Frontal cortex (tissue), 4 donors: ENCODE measurements at places on chromosomes 2 and 18. TPM values are rescaled to one million over a fixed set of nuclear protein-coding genes. Genes with fewer than 3 reads are reported as not detected.

REG3G gene
- not detected for total RNA-seq

ANKRD30B gene
- 3.3 TPM for total RNA-seq

FOSL2 gene
- total RNA-seq = 20.0 TPM

UGT1A8 gene
- total RNA-seq = not detected

DRC1 gene
- 9.0 TPM for total RNA-seq

UPP2 gene
- 1.6 TPM for total RNA-seq

TMEM237 gene
- total RNA-seq = 39.1 TPM

LTBP1 gene
- total RNA-seq = 22.8 TPM

LMAN1 gene
- total RNA-seq = 39.9 TPM

CROCC2 gene
- not detected for total RNA-seq

PMAIP1 gene
- 0.82 TPM for total RNA-seq

SPRED2 gene
- total RNA-seq = 8.2 TPM

CFC1 gene
- 0.41 TPM for total RNA-seq

RGPD5 gene
- total RNA-seq = 22.4 TPM

FBXO15 gene
- total RNA-seq = 4.1 TPM

GDF7 gene
- under 0.01 TPM for total RNA-seq

DES gene
- 0.41 TPM for total RNA-seq

TMEM200C gene
- 23.2 TPM for total RNA-seq

VIL1 gene
- total RNA-seq = not detected

NEMP2 gene
- total RNA-seq = 2.4 TPM

SP9 gene
- total RNA-seq = 7.7 TPM

MC2R gene
- total RNA-seq = under 0.01 TPM

CD226 gene
- total RNA-seq = 0.82 TPM

LIMS4 gene
- 0.41 TPM for total RNA-seq

CRYBA2 gene
- not detected for total RNA-seq

MARCHF7 gene
- 121 TPM for total RNA-seq

SLC66A2 gene
- total RNA-seq = 29.8 TPM

GMPPA gene
- total RNA-seq = 13.0 TPM

ZNF396 gene
- 4.1 TPM for total RNA-seq

C2orf81 gene
- total RNA-seq = 0.41 TPM

KCNJ3 gene
- total RNA-seq = 13.9 TPM

ARHGEF33 gene
- total RNA-seq = 2.4 TPM

FEZ2 gene
- total RNA-seq = 60.3 TPM

LCT gene
- total RNA-seq = not detected

SLC40A1 gene
- total RNA-seq = 45.2 TPM

PID1 gene
- 36.7 TPM for total RNA-seq

PSME4 gene
- 31.8 TPM for total RNA-seq

GPR17 gene
- total RNA-seq = 4.1 TPM

THOC1 gene
- 65.6 TPM for total RNA-seq

COL5A2 gene
- total RNA-seq = 19.2 TPM

STPG4 gene
- total RNA-seq = 0.41 TPM

SRD5A2 gene
- total RNA-seq = not detected

YES1 gene
- total RNA-seq = 60.7 TPM

DYNAP gene
- total RNA-seq = not detected

AGXT gene
- total RNA-seq = not detected

GKN2 gene
- total RNA-seq = not detected

RND3 gene
- total RNA-seq = 251 TPM
